Effector CD4-positive, alpha-beta T cell (primary cell): ENCODE measurements at places on chromosomes 13 and 19.

- DNase-seq = no peak
These were observed 112.5 kb downstream of the KLF5 start for GRCh38 chr13:73171271-73171682.

- DNase-seq = no peak
These were observed 109.4 kb downstream of the RFC3 start for GRCh38 chr13:33927315-33927714.

DNA sequence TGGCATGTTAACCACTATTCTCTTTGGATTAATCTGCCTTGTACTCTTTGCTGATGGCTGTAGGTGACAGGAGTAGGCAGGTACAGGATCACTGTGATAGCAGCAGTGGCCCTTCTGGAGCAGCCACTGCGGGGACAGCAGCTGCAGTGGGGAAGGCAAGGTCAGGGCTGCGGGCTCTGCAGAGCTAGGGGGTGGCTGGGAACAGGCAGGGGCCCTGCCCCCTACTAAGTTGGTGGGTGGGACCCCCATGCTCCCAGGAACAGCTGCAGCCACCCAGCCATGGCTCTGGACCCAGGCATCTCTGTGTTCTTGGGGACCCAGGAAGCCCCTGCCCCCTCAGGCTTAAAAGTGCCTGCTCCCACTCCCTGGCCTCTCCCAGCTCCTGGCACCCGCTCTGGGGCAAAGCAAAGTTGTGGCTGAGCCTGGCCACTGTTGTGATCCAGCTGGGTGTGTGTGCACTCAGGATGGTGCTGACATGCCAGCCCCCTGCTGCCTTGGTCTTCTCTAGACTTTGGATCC, 302.4 kb downstream of the PCDH20 start:
- no peak for DNase-seq

DNA sequence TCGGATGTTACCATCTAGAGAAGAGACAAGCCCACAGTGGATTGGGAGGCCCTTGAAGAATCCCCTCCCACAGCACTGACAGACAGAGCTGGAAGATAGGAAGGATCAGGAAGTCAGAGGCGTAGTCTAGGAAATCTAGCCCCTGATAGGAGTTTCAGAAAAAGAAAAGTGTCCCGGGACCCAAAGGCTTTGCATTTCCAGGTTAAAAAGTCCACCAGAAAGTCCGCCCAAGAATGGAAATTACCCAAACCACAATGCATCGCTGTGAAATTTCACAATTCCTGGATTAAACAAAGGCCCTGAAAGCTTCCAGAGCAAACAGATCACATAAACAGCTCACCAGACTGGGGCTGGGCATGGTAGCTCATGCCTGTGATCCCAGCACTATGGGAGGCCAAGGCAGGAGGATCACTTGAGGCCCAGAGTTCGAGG, 146.9 kb downstream of the KDM4B start:
- DNase-seq = no peak

DNA sequence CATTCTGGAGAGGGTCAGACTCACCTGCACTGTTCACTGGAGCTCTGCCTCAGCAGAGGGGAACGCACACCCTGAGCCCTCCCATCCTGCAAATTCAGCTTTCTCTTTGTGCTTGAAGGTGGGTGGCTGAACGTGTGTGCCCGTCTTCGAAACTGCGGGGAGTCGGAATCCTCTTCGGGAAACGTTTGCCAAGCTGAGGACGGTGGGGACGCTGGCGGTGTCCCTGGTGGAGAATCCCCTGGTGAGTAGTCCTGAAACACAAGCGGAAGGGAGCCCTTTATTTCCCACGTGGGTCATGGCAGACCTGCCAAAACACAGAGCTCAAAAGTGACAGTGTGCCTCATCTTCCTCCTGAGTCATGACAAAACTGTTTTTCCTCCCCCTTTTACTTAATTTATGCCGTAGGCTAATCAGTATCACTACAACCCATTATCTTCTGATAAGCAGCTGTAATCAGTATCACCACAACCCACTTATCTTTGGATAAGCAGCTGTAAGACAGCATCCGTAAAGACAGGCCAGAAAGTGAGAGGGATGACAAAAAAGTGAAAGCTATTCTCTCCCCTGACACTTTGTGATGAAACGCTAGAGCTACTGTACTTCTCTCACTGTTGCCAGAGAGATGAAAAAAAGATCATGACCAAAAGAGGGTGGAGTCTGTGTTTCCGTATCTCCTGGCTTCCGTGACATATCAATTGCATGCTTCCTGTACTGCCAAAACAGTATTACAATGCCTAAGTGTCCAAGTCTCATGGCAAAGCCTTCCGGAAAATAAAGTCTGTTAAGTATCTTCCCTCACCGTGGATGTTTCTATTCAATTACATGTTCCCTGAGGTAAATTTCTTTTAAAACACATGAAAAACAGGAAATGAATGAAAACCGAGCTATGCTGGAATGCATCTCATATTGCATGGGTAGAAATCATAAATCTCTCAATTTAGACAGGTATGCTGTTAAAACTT, 155.5 kb downstream of the TBC1D4 start:
- peak; percentile 52 for DNase-seq

DNA sequence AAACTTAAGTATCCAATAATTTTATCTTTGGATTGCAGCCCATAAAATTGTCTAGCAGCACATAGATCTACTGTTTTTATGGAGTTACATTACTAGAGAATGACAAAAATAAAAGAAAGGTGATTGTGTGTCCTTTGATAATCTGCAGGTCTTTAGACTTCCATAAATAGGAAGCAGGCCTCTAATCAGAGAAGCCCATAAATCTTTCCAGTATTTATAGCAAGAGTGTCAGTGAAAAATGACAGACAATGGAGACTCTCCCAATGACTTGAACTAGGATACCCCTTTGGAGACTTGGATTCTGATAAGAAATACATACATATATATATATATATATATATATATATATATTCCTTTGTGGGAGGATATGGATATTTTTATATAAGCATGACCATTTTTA, 351.2 kb downstream of the PCDH17 start:
- DNase-seq = no peak

DNA sequence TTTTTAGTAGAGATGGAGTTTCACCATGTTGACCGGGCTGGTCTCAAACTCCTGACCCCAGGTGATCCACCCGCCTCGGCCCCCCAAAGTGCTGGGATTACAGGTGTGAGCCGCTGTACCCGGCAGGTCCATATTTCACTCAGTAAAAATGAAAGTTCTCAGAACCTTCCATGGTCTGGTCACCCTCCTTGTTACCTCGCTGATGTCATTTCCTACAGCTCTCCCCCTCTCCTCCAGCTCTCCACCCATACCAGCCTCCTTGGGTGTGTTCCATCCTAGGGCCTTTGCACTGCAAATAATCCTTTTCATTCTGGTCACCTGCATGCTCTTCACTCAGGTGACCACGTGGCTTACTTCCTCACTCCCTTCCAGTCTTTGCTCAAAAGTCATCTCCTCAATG, 78.2 kb upstream of the TNFSF11 start:
- DNase-seq = no peak

DNA sequence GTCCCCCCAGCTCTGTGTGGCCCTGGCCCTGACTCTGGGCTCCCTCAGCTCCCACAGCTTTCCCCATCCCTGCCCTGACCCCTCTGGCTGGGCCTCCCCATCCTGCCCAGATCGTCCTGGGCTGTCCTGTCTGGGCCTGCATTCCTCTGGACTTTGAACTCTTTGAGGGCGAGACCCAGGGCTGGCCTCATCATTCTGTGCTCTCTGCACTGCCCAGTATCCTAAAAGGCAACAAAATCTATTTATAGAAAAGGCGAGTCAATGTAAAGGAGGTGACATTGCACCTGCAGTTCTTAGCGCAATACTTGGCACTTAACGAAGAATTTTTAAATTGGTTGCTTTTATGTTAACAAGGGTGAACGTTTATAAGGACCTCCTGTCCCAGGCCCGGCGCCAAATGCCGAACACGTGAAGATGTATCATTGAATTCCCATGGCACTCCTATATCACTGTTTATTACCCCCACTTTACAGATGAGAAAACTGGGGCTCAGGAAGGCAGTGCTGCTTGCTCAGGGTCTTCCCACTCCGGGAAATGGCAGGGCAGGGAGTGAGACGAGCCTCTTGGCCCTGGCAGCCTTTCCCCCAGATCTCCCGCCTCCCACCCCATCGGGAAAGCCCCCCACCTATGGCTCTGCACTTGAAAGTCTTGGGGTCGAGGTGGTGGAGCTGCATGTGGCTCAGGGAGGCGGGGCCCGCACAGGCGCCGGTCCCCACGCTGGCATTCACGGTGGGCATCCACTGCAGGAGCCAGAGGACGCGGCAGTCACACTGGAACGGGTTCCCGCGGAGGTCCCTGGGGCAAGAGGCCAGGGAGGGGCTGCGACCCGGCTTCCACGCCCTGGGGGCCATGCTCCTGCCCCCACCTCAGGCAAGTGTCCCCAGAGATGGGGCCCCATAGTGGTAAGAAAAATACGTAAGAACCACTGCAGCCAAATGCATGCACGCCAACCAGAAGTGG, 3.8 kb downstream of the LGI4 start:
- DNase-seq = no peak

- DNase-seq = no peak
These were observed 167.2 kb upstream of the KLF12 start for GRCh38 chr13:74301258-74301935.

GRCh38 chr13:41641961-41642360, 184.6 kb downstream of the RGCC start:
- DNase-seq = no peak

- DNase-seq = no peak
These were observed 266.8 kb downstream of the KCNRG start for GRCh38 chr13:50282016-50282415.

DNA sequence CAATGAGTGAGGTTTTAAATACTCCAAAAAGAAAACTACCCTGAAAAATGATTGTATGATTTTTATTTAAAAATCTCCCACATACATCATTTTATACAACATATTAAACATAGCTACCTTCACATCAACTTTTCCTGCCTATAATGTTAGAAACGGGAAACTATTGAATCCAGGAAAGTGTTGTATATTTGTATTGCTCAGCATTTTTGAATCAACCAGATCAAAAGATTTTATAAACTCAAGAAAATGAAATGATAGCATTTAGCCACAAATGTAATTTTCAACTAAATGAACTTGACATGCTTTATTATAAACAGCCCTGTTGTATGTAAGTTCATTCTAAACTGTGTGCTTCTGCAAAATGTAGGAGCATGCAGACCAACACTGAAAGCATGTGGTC, 124.6 kb upstream of the SLC10A2 start:
- no peak for DNase-seq

- no peak for DNase-seq
These were observed 19.7 kb upstream of the CEACAM3 start for GRCh38 chr19:41776700-41777099.

- DNase-seq = peak; percentile 70
These were observed at the start of gene CCDC122 for GRCh38 chr13:43878892-43879754. CCDC122 (minus strand) TSS chr13:43879740; CDS start chr13:43869376, 10,364 bp downstream.

- DNase-seq = no peak
These were observed 790.9 kb upstream of the ARGLU1 start for GRCh38 chr13:107358866-107359265.

GRCh38 chr13:24038841-24039330, 121.6 kb upstream of the SPATA13 start:
- DNase-seq = no peak

DNA sequence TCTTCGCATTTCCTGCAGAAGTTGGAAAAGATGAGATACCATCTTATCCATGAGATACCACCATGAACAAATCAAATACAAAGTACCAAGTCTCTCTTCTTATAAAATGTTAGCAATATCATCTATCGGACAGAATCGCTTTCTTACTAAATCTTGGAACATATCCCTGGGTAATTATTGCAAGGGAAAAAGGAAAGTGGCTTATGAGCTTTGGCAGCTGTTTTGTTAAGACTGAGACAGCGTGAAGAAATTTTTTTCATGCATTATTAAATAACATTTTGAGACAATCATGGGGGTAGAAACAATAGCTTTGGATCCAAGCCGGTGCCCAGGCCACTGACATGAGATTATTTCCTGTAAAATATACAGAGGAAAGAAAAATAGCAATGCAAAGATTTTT, 84.5 kb downstream of the DOCK9 start:
- no peak for DNase-seq

DNA sequence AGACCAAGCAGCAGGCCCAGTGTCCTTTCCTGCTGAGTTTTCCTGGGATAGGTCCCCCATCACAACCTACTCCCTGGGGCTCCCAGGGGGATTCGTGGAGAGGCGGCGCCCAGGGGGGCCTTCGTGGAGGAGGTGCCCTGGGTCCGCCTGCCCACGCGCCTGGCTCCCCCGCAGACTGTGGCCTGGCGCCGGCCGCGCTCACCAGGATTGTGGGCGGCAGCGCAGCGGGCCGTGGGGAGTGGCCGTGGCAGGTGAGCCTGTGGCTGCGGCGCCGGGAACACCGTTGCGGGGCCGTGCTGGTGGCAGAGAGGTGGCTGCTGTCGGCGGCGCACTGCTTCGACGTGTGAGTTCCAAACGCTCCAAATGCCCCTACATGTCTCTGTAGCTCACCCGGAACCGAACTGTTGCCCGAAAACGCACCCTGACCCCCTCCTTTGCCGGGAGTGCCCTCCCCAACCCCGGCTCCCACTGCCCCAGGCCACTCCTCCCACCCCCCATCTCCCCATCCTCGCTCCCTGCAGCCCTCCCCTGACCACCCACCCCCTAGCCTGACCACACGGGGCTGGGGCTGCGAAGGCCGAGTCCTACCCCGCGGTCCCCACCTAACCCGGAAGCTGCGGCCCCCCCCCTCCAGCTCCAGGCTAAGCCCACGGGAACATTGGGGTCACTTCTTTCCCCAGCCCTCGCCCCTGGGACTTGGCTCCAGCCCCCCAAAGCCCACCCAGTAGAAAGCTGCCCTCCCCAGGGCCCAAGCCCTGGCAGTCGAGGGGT, 3.3 kb downstream of the TIMM13 start:
- DNase-seq = no peak

- DNase-seq = no peak
These were observed 2.7 kb downstream of the PROSER1 start for GRCh38 chr13:39035204-39035603.

GRCh38 chr19:9061879-9062278, 25.0 kb upstream of the OR1M1 start:
- DNase-seq = no peak

GRCh38 chr13:43180036-43180660, 156.8 kb downstream of the DNAJC15 start:
- DNase-seq = no peak

- DNase-seq = no peak
These were observed 177.1 kb downstream of the RBM26 start for GRCh38 chr13:79228972-79229371.

DNA sequence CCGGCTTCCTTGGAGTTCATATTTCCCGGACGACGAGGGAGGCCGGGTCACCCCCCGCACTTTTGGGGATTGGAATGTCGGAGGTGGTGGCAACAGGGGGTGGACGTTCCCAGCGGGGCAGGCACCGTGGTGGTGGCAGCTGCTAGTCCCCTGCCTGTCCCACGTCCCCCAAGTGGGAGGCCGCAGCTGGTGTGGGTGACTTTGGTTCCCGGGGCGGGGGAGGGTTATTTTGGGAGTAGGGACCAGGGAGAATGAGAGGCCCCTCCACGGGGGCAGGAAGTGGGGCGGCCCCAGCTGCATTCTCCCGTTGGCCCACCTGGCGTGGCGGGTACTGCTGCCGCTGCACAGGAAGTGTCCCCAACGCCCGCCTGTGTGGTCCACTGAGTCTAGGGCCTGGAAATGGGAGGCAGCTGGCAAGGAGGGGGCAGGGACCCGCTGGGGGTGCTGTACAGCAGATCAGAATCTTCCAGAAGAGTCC, 11.1 kb upstream of the PLIN3 start:
- DNase-seq = no peak
